ENCODE measurements at places on chromosomes 2 and 18.

GRCh38 chr2:197113275-197113711 lies 186.8 kb upstream of the PGAP1 start:
- no peak for DNase-seq

GRCh38 chr2:66686755-66687154 lies 251.8 kb downstream of the MEIS1 start:
- DNase-seq = no peak

DNA sequence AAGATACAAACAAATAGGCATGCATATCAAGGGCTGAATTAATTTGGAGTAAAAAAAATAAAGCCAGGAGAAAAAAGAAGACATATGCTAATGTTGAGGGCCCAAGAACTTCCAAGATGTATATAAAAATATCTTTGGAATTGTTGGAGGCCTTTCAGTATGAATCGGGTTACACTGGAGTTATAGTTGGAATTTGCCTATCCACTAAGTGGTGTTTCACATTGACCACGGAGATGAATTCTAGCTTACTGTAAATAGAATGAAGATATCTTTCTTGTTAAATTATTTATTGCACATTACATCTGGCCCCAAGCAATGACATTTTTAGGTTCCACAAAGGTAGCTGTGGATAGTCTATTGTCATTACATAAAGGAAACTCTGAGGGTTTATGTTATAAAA lies 38.5 kb upstream of the TRIB2 start:
- DNase-seq = no peak

GRCh38 chr18:6650747-6651146 lies 78.8 kb upstream of the ARHGAP28 start:
- no peak for DNase-seq

DNA sequence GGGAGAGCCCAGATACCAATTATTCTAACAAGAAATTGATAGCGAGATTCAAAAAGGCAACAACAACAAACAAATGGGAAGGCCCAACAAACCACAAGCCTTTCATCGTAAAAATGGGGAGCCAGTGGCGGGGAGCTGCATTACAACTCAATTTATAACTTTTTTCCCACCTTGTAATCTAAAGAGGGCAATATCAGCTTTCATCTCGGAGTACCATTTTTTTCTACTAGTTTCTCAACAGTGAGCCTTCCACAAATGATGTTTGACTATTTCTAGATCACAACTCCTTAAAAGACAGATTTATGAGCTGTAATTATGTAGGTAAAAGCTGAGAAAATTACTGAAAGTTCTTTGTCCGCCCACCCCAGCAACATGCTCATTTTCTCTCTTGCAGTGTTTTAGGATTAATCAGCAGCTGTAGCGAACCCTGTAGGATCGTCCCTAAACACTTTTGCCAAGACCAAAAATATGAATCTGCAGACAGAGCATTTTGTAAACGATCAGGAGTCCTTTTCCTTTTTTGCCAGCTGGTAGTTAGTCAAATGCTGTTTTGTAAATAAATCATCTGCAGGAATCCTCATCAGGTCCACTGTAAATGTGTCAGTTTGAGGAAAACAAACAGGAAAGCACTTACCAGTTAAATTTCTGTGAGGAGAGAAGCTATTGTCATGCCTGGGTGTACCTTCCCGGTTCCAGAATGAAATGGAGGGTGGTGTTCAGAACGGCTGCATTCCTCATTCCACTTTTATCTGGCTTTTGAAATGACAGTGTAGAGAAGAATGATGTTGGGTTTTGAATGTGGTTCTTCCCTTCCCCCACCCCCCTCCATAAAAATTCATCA lies 53.2 kb downstream of the EEF1B2 start:
- DNase-seq = no peak

DNA sequence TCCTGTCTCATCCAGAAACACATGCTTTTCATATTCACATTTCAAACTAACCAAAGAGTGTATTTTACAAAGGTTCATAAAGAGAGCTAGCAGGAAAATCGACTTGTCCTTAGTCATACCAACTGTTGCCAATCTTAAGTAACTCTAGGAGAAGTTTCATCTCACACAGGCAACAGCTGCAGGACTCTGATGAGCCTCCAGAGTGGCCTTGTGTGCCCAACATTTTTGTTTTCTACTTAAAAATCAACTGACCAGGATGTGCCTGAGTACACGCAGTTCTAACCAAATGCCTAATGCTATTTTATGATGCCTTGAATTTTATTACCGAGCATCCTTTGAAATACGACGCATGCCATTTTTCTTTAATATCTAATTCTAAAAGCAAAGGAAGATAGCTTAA lies 595.9 kb upstream of the LRRTM4 start:
- no peak for DNase-seq

DNA sequence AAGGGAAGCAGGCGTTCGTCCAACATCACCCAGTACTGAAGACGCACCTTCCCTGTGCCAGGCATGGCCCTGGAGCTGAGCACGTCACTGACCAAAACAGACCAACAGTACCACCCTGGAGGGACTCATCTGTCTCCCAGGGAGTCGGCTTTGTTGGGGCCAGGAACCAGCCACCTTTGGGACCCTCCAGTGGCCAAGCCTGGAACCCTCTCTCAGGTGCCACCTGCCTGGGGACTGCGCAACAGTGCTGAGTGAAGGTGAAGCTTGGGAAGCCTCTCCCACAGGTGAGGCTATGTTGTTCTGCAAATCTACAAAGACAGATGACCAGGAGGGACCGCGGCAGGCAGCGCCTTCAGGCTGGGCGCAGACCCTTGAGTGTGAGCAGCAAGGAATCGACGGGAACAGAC lies 91.4 kb upstream of the OTOS start:
- DNase-seq = no peak

DNA sequence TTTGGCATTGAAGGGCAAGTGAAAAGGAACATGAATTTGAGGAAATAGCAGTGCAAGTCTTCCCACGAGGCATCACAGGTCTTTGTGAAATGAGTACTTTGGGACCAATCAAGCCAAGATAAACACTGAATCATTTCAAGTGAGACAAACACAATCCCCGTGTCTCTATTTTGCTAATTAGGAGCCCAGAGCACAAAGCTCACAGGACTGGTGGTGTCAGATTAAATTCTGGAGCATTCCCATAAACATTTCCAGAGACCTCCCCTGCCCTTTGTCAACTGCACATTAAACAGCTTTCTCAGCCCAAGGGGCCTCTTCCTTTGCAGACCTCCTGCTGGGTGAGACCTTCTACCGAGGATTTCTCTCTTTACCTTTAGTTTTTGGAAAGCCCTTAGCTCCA lies 50.7 kb downstream of the DAPL1 start:
- no peak for DNase-seq

- DNase-seq = no peak
Measured at GRCh38 chr2:105409717-105410116, 10.9 kb upstream of the FHL2 start.

- DNase-seq = no peak
Measured at GRCh38 chr2:230444832-230445231, 28.8 kb downstream of the SP100 start.

- no peak for DNase-seq
Measured at GRCh38 chr2:241548451-241548835, 10.1 kb upstream of the BOK start.

- DNase-seq = no peak
Measured at GRCh38 chr2:77999376-77999775, 477.2 kb upstream of the LRRTM4 start.

DNA sequence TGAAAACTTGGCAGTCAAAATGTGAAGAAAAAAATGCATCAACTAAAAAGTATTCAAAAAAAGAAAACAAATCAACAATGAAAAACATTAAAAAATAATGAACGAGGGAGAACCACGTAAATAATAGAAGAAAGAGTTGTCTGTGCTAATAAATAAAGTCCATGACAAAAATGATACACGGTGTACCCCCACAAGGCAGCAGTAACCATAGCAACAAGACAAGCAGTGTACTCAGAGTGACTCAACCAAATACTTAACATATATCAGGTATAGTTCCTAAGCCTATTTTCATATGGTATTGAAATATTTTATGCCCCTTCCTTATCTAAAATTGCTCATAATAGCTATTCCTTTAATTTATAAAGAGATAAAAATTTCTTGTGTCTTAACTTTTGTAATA lies 162.3 kb upstream of the TMEM200C start:
- DNase-seq = no peak

GRCh38 chr2:200376513-200377354 lies 70.2 kb downstream of the SPATS2L start:
- no peak for DNase-seq

- DNase-seq = no peak
Measured at GRCh38 chr18:29512203-29512602, 1335.3 kb upstream of the CDH2 start.

DNA sequence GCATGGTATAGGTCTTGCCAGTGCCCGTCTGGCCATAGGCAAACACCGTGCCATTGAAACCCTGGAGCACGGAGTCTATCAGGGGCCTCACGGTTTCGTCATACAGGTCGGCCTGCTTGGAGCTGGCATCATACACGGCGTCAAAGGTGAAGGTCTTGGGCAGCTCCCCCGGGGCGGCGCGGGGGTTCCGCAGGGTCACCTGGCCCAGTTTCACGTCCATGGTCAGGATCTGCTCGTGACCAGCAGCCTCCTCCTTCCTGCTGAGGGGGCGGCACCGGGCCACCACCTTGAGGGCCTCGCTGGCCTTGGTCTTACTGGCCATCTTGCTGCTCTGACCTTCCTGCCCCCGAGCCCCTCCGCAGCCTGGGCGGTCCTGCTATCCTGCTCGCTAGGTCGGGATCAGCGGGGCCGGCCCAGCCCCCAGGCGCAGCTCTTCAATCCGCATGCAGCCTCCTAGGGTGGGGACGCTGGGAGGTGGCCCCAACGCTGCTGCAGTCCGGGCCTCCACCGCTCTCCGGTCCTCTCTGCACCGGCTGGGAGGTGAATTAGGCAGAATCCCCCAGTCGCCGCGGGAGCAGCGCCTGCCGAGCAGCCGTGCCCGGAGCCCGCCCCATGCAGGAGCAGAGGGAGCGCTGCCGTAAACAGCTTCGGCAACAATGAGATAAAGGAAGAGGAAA lies 563 bp downstream of the KIF3C start:
- DNase-seq = no peak

DNA sequence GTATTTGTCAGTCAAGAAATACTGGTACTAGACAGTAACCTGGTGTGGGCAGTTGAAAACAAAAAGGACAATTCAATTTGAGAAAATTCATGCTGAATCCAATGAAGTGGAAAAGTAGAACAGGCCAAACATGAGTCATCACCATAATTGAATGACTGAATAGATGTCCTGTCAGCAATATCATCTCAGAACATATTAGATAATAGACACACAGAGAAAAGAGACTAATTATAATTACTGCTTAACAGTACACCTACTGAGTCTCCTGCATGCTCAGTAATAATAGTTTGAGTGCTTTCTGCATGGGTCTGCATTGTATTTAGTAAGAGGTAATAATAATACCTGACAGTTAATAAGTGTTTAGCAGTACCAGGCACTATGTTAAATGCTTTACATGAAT lies 138.6 kb upstream of the ZC3H15 start:
- DNase-seq = peak; percentile 53

DNA sequence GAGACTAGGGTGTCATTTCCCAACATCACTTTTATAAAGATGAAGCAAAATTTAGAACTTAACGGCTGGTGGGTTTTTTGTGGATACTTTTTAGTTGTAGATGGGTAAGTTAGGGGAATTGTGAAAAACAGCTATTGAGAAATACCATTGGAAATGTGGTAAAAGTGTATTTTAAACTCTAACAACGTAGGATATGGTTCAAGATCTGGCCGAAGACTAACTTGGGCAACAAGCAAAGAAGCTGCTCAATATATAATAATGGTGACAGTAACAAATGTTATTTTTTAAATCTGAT lies 1.6 kb downstream of the DNAH7 start:
- DNase-seq = no peak

DNA sequence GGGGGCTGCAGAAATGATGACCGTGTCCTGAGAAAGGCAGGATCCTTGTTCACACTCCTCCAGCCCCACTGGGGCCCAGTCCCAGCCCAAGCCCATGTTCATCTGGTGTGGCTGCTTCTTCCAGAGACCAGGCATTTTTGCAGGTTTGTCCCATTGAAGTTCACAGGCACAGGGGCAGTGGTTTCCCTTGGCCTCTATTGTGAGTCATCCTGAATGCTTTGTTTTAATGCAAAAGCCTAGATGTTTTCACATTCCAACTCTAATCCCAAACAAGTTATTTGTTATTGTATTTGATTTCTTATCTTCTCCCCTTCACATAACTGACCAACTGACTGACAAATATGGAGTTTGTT lies 426.4 kb upstream of the ID2 start:
- no peak for DNase-seq

DNA sequence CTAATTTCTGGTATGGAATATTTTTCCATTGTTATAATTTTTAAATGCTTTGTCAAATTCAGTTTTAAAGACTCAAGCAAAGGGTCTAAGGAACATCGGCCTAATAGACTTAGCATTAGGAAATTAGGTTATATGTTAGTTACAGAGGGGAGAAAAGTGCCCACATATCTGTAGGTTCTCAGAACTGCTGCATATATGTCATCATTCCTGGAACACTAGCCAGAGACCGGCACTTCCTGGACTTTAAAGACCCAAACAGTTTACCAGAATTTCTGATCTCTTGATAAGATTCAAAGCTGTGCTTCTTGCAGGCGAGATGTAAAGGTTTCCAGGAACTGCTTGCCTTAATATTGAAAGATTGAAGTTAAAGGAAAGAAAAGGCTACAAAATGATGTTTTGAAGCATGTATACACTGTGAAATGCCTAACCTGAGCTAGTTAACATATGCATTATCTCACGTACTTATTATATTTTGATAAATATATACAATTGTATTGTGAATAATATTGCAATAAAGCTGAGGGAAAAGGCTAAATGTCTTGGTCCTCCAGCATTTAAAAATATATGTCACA lies 993.6 kb downstream of the LRP1B start:
- no peak for DNase-seq

DNA sequence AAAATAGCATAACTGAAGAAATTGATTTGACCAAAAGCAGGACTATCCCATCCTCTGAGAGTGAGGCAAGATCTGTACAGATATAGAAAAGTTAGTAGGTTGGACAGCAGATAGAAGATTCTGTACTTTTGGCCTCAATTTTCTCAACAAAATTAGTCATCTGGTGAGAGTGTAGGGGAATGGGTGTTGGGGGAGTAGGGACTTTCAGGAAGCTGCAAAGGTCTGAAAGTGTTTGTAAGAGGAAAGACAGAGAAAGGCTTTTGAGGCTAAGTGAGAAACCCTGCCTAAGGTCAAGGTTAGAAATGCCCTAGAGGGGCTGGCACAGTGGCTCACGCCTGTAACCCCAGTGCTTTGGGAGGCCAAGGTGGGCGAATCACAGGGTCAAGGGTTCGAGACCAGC lies 40.3 kb downstream of the DAPL1 start:
- no peak for DNase-seq

DNA sequence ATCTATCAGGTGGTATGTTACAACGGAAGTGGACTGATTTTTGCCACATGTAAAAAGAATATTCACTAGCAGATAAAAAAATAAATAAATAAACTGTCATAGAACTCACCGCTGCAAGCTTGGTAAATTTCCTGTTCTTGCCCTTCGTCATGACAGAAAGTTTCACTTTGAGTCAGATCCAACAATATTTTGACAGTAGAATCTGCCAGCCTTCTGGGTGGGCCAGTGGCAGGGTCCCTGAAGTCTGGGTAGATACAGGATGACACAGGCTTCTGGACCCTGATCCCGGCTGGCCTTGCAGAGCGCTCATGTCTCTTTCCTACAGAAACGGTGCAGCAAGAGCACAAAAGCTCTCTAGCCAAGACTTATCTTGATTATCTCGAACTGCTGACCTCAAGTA lies 97.8 kb upstream of the PMAIP1 start:
- DNase-seq = no peak
